NCI-H1436 treated with DMSO at 0.1 percent for 48 hours (cell line): ENCODE measurements at places on chromosomes 5 and 9.

DNA sequence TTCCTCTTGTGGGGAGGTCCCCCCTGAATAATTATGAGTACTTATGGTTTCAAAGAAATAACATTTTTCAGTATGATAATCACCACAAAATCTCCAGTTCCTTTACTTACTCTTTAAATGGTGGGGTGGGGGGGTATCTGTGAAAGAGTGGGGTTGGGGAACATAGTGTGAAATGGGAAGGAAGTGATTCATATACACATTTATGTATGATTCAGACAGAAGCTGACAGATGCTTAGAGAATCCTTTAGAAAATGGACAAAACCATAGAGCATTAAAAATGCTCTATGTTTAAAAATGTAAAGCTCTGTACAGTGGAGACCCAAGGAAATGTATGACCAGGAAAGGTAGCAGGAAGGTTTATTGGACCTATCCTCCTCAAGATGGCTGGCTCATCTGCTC lies 267.5 kb upstream of the GRIA1 start:
- no peak for DNase-seq

DNA sequence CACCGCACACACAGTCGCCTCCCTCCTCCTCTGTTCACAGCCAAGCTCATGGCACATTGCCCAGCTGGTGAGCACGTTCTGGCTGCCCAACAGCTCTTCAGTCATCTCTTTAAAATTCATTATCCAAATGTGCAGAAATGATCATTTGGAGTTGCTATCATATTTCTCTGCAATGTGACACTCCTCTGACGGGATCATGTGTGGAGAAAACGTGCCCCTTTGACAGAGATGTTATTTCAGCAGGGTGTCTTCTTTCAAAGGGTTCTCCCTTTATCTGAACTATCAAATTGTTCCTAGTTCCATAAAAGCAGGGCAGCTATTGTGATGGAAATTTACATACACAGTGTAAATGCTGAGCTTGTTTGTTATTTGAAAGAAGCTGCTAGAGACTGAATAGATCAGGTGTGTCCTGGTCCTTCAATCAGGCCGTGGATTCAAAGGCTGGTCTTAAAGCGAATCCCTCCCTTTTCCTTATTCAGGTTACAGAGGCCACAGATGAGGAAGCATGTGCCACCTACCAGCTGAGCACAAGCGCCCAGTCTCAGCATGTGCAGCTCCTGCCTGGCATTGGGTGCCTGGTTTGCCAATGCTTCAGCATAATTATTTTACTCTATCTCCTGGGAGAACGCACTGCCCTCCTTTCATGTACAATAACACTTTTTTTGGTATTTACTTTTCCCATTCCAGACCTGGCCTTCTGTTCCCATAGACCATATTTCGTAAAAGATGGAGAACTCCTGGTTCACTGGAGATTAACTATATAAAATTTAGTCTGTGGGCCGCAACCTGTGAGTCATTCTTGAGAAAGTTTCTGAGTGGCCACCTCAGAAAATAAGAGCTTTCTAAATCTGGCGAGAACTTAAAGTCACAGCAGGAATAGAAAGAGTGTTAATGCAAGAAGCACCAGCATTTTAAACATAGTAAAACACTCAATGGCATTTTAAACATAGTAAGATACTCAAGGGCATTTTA lies 433.7 kb downstream of the ENC1 start:
- DNase-seq: peak; percentile 94

DNA sequence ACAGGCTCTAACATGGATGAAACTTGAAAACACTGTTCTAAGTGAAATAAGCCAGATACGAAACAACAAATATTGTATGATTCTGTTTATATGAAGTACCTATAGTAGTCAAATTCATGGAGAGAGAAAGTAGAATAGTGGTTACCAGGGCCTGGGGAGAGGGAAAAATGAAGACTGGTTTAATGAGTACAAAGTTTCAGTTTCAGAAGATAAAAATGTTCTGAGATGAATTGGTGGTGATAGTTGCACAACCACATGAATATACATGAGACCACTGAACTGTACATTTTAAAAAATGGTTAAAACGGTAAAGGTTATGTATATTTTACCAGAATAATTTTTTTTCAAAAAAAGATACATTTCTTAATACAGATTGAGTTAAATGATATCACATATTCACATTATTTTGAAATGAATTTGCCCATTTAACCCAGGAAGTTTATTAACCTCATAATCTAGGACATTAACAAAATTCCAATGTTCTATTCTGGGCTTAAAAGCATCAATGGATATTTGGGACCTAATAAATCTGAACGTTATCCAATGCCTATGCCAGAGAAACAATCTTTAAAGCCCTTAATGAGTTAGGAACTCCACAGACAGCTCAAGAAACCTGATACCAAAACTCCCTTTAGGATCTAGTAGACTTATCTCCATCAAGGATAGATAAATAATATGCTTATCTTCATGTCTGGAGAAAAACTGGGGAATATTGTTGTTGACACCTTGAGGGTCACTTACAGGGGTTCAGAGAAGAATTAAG lies 521.3 kb downstream of the EFNA5 start:
- DNase-seq: no peak

- DNase-seq: no peak
Measured at GRCh38 chr9:131669269-131670157, 70.4 kb downstream of the RAPGEF1 start.

- DNase-seq: no peak
Measured at GRCh38 chr5:138543730-138544104, 681 bp upstream of the ETF1 start.

DNA sequence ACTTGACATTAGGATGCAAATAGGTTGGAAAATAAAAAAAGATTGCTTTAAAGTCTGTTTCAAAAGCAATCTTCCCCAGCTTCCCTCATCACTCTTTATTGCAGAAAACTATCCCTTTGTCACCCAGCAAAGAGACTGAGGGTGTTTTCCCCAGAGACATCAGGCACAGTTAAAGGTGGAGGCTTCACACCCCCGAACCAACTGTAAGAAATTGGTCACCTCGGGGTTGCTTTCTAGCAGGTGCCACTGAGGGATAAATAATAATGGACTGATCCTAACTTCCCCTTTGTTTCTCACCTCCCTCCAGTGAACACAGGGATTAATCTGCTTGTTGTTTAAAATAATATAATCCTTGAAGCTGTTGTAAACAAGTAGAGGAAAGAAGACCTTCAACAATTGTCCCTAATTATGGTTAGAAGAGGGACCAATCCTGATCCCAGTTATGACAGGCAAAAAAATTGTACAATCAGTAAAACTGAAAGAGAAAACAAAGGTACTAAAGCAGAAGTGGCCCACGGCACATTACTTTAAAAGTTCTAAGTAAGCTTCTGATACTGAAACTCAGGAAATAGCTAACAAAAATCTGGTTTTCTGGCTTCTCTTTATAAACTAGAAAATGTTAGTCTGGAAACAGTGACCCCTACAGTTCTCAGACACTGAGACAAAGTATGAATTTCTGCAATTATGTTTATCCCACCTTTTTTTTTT lies 6.6 kb upstream of the PCSK1 start:
- no peak for DNase-seq

GRCh38 chr9:71349218-71349617 lies 227.8 kb upstream of the TRPM3 start:
- DNase-seq: no peak

GRCh38 chr9:127968700-127969383 lies 11.9 kb downstream of the EEIG1 start:
- no peak for DNase-seq

DNA sequence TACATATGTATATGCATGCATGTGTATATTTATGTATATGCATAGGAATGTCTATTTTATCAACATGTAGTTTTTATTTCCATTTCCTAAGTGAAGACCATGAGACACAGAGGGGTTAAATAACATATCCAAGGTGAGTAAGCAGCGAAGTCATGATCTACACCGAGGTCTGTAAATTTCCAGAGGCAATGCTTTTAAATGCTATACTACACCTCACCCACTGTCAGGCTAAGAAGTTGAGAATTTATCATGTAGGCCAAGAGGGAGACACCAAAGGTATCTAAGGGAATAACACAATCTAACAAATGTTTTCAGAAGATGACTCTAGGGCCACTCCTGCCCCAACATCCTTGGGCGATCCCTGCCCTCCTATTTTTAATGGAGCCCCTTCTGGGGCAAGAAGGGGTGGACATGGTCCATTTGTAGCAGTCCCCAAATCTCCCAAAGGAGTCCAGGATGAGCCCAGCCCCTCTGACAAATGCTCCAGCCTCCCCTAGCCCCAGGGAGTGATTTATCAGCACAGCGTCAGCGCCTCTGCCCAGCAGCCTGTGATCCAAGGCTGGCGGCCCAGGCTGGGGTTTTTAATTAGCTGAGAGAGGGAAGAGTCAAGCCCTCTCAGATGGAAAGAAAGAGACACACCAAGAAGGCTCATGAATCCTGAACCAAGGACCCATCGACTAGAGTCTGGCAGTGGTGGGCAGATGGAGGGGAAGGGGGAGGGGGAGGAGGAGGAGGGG lies 339.9 kb downstream of the ASTN2 start:
- no peak for DNase-seq

- DNase-seq: no peak
Measured at GRCh38 chr5:36178524-36178890, 26.6 kb downstream of the SKP2 start.

DNA sequence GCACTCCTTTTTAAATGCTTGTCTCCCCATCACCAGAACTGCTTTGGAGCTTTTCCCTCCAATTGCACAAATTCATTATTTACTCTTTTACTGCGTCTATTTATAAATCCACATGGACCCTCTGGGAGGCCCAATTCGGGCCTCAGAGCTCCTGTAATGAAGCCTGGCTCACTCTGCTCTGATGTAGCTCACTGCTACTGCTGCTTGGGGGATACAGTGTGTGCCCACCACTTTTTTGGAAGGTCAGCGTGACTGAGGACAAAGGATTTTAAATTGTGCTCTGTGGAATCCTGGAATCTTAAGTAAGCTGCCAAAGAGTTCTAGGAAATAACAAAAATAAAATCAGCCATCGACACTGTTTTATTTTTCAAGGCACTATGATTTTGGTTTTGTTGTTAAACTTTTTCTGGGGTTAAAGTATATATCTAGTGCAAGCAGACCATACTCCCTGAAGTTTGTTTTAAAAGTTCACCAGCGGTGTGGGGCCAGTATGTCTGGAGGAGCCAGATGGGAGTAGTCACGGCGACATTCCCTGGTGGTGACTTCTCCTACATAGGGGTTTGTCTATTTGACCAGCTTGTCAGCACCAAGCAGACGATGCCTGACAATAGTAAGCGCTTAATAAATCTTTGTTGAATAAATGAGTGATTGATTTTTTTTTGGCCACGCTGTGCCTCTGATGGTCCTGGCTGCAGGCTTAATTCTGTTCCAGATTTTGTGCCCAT lies 142.8 kb downstream of the TMEM38B start:
- no peak for DNase-seq

DNA sequence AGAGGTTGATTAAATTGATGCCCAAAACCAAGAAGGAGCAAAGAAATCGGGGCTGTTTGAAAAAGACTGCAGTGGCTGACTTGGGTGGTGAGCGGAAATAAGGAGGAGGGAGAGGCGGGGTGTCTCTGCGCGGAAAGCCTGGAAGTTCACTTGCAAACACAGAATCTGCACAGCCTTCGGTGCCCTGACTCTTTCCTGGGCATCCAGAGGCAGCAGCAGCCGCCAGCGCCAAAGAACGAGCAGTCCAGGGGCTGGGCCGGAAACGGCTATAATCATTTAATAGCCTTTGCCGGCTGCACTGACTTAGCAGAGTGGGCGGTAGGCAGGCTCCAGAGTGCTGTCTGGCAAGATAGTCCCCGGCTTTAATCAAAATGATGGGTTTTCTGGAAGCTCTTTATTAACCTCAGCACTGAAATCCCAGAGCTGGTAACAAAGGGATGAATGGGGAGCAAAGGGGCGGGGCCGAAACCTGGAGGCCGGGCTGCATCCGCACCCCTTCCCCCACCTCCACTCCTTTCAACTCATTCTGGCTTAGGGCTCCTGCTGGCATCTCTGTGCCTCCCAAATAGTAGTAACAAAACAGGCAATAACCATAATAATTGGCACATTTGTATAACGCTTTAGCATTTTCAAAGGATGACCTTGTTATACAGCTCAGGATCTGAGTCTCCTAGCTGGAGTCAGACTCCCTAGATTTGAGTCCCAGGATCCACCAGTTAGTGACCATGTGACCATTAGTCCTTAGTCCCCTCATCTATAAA lies 35.7 kb downstream of the PCDHAC2 start:
- DNase-seq: no peak

DNA sequence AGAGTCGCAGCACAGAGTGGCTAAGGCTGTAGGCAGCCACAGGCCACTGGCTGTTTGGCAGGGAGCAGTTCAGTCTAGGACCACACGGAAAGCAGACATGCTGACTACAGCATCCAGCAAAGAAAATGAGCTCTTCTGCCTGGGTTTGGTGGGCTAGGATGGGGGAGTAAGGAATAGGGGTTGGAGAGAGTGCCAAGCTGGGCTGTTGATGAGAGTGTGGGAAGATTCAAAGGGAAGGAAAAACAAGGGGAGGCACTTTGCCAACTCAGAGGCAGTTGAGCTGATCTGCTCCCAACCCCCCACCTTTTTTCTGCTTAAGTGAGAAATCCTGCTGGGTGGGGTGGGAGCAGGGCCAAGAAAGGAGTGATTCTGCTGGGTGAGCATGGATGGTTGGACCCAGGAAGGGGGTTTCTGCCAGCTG lies 35.9 kb downstream of the SVEP1 start:
- DNase-seq: no peak

DNA sequence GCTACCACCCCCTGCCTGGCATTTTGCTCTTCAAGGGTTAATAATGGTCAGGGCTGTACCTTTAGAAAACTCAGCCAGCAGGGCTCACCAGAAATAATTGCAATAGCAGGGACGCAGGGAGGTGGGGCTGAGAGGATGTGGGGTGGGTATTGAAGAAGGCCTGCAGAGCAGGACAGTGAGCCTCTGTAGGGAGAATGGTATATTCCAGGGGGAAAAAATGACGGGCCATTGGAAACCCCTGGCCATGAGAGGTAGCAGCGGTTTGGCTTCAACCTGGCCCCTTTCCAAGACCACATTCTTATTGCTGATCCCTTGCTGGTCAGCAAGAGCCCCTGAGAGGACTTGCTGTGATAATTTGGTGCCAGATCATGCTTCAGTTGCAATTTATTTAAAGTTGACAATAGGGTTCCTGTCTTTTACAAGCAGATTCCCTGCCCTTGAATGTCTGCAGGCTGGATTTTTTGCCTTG lies 36.7 kb upstream of the CTNNA1 start:
- no peak for DNase-seq

- DNase-seq: no peak
Measured at GRCh38 chr5:109876941-109877669, 187.4 kb downstream of the MAN2A1 start.
